MV-4-11 (cell line): ENCODE measurements at places on chromosomes 12 and 14.

DNA sequence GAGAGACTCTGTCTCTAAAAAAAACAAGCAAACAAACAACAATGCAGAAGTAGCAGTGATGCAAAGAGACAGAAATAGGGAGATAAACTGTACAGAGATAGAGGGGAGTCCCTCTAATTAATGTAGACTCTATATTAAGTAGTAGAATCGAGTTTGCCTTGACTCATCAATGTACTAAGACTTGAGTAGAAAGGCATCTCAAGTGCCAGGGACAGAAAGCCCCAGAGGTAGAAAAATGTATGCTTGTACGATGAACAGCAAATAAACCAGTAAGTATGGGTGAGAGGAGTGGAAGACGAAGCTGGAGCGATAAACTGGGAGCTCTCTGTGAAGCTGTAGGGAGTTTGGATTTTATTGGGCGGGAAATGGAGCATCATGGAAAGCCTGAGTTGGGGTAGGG, 208.2 kb downstream of the SSPN start:
- DNase-seq = no peak

DNA sequence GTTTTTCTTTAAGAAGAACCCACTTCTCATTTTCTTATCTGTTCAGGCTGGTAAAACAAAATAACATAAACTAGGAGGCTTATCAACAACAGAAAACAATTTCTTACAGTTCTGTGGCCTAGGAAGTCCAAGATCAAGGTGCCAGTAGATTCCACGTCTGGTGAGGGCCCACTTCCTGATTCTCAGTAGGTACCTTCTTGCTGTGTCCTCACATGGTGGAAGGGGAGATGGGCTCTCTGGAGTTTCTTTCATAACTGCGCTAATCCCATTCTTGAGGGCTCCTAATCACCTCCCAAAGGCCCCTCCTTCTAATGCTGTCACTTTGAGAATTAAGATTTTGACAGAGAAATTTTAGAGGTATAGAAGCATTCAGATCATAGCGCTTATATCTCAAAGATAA, 33.4 kb downstream of the TXNRD1 start:
- DNase-seq = no peak

DNA sequence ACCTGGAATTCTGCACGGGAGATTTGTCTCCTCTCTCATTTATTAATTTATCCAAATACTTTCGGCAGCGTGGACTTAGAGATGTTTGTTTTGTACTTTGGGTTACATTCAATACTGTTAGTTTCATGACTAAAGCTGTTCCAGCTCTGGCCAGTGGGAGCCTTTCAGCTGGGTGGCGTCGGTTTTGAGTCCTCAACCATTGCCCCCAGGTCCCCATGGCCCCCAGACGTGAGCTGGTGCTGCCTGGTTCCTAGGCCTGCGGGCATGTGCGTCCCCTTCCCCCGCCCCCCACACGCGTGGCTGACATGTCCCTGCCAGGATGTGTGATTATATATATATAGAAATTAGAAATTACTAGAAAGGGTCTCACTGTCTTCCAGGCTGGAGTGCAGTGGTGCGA, 48.2 kb downstream of the KIF26A start:
- DNase-seq = no peak

DNA sequence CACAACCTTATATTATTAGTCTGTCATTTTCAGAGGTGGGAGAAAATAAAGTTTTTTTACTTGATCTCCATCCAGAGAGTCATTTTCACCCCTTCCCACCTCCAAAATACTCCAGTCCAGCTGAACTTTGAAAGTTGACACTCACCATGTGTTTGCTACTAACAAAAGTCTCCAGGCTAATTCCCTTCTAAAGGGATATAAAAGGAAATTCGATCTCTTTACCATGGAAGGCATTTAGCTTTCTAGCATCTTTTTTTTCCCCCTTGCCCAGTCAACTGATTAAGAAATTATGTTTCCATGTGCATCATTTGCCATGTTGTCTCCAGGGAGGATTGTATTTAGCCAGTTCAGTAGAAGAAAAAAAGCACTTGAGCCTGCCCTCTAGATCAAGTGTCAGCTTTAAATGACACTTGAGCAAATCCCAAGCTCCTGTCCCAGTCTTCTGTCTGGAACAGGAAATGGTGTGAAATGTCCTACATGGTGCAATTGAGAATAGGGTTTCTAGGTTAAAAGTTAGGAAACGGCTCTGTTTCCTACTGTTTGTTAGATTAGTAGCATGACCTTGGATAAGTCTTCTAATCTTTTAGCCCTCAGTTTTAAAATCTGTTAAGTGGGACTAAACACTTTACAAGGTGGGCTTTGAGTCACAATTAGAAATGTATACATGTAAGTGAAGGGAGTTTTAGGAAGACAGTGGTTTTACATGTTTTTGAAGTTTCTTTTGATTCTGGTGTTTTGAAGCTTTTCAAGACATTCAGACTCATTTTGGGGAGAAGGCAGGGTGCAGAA, 67.2 kb downstream of the GNS start:
- DNase-seq = no peak

DNA sequence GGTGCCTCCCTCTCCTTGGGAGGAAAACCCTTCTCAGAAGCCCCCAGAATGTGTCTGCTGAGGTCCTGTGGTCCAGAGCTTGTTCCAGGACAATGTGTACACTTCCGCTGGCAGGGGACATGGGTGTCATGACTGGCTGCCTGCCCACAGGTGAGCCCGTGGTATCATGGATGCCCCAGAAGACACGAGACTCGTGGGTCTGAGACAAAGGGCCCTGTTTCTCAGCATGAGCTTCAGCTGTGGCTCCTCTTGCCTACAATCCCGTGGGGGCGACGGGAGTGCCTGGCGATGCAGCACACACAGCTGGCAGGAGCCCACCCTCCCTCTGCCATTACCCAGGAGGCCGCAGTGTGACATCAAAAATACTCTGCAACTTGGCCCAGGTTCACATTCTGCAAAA, 7.0 kb downstream of the TMEM121 start:
- DNase-seq = no peak

DNA sequence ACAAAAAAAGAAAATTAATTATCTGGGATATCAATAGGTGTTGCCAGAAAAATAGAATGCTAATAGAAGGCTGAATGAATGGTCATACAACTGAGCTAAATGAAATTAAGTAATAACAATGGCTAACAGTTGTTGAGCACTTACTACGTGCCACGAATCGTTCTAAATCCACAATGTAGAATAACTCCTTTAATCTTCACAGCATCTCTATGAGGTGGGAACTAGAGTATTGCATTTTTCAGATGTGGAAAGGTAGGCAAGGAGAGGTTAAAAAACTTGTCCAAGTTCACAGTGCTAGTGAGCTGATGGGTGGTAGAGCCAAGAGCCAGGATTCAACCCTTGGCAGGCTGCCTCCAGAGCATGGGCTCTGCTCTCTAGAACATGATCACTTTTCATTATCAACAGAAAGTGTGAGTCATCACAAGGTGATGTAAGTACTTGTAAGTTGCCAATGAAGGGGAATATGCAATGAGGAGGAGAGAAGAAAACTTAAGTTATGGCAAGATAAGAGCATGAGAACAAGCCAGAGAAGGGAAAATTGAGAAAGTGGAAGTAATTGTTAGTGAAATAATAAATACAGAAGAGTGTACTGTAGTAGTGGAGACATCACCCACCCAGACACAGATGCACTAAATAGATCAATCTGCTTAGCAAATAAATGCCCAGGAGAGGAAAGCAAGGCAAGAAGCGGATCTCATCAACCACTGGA, 122.1 kb downstream of the PRKD1 start:
- DNase-seq = no peak
